GM20000 (cell line): ENCODE measurements at places on chromosomes 1 and 21.

DNA sequence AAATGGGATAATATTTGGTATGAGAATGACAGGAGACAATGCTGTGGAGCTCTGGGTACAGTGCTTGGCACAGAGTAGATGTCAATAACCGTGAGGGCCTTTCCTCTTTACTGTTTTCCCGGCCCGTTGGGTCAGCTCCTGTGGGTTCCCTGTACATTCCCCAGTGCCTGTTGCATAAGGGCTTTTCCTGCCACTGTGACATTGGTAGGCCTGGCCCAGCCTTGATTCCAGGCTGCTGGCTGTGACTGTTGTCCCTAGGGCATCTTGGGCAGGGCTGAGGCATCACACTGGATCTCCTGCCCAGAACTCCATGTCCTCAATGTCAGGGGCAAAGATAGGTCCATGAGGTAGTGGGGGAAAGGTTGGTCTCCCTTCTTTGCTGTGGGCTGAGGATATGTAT lies 25.8 kb upstream of the MYCL start:
- DNase-seq = no peak

DNA sequence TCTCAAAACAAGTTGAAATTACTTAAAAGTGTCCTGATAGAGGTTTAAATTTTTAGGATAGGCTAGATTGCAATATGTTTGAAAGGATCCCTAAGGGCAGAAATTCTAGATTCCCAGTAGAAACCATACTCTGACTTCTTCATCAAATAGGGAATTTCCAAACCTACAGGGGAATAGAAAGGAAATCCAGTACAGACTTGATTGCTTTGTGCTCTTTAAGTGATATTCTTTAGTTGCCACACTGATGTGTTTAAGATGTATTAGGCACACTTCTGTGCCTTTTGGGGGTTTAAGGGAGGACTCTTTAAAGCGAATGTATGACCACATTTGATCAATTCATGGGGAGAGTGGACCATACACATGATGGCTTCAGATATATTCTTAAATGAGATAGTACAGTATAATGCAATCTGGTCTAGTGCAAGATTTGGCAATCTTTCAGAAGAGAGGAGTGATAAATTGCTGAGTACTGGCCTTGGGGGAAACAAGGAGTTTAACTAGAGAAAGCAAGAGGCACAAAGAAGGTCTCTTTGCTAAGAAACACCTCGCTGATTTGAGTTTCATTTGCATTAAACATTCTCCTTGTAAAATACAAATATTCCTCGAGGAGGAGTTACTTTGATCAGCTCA lies 268.8 kb upstream of the NR5A2 start:
- DNase-seq = no peak

DNA sequence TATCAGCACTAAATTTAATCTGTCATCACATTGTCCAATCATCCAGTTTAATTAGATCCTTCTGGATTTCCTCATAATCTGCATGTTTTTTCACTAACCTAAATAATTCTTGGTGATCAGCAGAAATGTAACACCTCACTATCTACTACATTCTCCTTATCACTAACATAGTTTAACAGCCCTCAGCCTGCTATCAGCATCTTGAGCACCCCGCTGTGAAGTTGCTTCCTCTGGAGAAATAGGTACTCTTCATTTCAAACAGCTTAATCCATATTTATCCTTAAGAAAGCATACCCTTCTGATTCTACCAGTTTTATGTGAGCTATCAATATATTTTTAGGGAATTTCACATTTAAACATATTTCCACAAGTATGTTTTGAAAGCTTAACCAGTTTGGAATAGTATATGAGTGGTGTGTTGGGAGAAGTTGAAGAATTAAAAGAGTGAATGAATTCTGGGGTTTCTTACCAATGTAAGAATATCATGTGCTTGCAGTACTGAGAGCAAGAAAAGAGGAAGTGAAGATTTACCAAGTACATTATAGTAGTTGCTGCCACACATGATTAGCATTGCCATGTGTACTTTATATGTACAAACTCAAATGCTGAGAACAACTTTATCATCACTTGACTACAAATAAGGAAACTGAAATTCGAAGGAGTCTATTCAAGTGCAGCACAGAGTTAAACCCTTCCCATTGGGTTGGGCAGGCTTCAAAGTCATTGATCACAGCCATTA lies 771.1 kb upstream of the ADGRL4 start:
- peak; percentile 16 for DNase-seq

DNA sequence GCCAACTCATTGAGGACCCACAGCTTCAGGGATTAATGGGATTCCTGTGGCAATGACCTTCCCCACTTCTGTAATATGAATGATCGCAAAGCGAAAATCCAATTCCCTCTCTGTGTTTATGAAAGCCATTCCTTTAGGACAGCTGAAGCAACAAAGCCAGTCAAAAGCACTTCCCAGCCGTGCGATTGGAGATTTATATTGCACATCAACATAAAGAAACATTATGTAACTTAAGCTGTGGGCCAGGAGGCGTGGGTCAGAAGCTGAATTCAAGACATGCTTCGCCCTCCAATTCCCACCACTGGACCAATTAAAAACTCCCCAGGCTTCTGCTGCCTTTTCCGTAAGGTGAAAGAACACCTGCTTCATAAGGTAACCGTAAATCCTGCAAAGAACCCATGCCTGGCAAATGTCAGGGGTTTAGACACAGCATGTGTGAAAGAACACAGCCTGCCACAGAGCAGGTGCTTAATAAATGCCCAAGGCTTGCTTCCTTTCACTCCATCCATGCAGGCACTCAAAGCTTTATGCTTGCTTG lies 138.9 kb upstream of the SOD1 start:
- DNase-seq = no peak

- DNase-seq = no peak
Measured at GRCh38 chr1:70627910-70628309, 216.8 kb downstream of the CTH start.

DNA sequence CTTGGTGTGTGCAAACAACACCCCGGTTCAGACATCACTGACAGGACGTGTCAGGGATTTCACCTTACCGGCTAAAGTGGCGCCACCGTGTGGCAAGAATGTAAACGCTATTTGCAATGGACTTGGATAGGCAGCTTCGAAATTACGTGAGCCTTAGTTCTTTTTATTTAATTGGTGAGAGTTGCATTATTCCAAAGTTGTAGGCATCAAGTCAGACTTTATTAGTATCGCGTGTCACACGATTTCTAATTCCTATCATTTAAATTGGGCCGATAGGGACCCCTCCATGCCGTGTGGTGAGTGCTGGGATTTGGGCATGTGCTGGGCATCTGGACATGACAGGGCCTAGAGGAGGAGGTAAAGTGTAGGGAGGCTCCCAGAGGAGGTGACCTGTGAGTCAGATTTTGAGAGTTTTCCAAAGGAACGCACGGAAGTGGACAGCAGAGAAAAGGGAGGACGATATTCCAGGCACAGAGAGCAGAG lies 14.5 kb upstream of the CPT2 start:
- peak; percentile 82 for DNase-seq

DNA sequence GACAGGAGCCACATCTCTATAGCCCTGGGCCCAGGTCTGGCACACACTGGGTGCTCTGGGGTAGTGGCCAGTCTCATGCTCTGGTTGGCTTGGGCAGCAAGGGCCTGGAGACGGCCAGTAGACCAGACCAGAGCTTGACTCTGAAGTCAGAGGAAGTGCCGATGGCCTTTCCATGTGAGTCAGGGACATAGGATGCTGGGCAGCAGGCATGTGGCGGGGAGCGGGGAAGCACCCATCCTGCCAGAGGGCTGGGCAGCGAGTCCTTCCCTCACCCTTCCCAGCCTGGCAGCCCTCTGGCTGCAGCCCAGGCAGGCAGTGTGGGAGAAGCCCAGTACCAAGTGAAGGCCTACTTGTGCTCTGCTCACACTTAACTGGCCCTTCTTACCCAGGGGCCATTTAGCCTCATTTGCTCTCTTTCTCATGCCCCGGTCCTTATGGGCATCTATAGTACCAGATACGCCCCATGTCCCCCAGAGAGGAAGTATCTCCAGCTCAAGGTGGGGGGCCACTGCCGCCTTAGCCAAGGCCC lies 3.3 kb downstream of the GPR153 start:
- DNase-seq = no peak

- DNase-seq = no peak
Measured at GRCh38 chr1:201566933-201567801, 28.2 kb downstream of the NAV1 start.

DNA sequence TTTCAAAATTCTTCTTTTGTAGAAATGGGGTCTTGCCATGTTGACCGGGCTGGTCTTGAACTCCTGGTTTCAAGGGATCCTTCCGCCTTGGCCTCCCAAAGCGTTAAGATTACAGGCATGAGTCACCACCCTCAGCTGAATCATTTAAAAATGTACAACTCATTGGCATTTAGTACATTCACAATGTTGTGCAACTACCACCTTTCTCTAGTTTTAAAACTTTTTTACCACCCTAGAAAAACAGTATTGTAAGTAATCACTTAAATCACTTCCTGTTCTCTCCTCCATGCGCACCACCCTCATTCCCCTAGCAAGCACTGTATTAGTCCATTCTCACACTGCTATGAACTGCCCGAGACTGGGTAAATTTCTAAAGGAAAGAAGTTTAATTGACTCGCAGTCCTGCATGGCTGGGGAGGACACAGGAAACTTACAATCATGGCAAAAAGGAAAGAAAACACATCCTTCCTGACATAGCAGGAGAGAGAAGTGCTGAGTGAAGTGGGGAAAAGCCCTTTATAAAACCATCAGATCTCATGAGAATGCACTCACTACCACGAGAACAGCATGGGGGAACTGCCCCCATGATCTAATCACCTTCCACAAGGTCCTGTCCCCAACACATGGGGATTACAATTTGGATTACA lies 14.4 kb upstream of the THEM5 start:
- no peak for DNase-seq

- DNase-seq = no peak
Measured at GRCh38 chr1:155304558-155305063, 3.4 kb upstream of the PKLR start.

DNA sequence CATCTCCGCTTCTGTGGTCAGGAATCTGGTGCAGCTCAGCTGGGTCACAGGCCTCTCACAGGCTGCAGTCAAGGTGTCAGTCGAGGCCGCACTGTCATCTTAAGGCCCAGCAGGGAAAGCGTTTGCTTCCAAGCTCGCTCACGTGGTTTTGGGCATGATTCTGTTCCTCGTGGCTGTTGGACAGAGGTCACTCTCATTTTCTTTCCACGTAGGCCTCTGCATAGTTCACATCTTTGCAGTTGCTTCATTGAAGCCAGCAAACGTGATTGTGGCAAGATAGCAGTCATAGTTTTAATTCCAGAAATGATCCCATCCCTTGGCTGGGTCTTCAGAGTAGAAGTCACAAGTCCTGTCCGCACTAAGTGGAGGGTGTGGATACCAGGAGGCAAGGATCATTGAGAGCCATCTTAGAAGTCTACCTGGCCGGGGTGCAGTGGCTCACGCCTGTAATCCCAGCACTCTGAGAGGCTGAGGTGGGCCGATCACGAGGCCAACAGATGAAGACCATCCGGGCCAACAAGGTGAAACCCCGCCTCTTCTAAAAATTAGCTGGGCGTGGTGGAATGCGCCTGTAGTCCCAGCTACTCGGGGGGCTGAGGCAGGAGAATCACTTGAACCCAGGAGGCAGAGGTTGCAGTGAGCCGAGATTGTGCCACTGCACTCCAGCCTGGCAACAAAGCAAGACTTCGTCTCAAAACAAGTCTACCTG lies 24.5 kb downstream of the NECAP2 start:
- no peak for DNase-seq

GRCh38 chr1:110159168-110159567 lies 8.9 kb downstream of the SLC6A17 start:
- DNase-seq = no peak

GRCh38 chr1:27630859-27631491 lies 4.0 kb downstream of the FGR start:
- peak; percentile 55 for DNase-seq

DNA sequence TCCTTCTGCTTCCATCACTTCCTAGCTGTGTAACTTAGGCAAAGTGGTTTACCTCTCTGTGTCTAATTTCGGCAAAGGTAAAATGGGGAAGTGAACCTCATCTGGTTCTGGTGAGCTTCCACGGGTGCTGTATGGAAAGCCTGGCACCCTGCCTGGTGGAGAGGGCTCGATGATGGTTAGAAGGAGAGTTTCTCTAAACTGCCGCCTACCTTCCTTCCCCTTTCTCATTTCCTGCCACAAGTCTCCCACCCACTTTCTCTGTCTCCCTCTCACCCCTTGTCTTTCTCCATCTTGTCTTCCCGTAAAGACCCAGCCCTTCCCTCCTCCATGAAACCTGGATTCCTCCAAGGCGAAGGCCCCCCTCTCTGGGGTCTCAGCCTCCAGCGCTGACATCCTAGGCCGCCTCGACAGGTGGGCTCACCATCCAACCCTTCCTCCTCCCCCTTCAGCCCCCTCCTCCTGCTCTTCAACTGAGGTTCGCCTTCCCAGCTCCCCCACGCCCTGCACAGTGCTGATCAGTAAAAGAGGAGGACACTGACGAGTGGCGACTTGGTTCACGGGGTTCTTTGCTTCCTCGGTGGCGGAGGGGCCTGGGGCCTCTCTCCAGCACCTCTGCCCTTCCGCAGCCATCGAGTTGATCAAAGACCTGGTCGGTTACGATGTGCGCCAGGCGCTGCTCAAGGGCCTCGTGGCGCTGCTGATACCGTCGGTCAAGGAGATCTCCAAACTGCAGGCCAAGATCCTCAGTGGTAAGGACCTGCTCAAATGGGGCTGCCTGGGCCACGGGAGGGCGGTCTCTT lies 7.3 kb downstream of the RNU5D-1 start:
- peak; percentile 78 for DNase-seq
